H1 (cell line): ENCODE measurements at places on chromosomes 7 and 10. TPM values are rescaled to one million over a fixed set of nuclear protein-coding genes. Genes with fewer than 3 reads are reported as not detected.

Gene ZNF467
- total RNA-seq, result 0.40 and 0.50 TPM in 2 replicates

Gene ZNF277
- 18.0 and 21.7 TPM in 2 replicates for total RNA-seq

DNA sequence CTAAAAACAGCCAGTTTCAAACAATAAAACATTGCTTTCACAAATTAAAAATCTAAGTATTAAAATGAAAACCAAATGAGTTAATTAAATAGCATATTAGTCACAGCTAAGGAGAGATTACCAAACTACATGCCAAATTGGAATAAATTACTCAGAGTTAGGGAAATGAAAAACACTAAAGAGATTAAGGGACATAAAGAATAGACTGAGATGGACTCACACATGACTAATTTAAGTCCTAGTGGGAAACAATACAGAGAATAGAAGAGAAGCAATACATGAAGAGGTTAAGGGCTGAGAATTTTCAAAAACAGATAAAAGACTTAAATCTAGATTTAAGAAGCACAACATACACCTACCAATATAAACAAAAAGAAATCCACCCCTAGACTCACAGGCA lies 110.6 kb downstream of the ZFAND4 start:
- DNase-seq, result no peak

DNA sequence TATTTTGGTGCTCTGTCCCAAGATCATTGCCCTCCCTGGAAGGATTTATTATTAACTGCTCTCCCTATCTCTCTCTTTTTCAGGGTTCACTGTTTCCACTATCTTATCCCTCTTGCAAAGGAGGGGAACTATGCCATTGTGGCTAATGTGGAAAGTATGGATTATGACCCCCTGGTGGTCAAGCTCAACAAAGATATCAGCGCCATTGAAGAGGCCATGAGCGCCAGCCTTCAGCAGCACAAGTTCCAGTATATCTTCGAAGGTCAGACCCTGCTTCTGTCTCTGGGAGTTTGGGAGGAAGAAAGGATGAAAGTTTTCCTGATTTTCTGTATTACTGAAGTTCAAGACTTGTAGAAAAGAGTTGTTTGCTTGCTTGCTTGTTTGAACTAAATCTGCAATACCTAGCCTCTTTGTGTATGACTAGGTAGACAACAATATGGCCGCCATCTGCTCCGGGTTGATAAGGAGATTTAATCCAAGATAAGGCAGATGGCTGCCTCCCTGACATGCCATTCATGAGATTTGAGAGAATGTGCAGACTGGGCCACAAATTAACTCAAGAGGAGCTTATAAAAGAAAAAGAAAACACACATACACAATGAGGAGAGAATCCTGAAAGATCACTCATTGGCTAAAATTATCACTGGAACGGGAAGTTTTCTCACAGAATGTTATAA lies 122.2 kb upstream of the LRGUK start:
- DNase-seq, result no peak

DNA sequence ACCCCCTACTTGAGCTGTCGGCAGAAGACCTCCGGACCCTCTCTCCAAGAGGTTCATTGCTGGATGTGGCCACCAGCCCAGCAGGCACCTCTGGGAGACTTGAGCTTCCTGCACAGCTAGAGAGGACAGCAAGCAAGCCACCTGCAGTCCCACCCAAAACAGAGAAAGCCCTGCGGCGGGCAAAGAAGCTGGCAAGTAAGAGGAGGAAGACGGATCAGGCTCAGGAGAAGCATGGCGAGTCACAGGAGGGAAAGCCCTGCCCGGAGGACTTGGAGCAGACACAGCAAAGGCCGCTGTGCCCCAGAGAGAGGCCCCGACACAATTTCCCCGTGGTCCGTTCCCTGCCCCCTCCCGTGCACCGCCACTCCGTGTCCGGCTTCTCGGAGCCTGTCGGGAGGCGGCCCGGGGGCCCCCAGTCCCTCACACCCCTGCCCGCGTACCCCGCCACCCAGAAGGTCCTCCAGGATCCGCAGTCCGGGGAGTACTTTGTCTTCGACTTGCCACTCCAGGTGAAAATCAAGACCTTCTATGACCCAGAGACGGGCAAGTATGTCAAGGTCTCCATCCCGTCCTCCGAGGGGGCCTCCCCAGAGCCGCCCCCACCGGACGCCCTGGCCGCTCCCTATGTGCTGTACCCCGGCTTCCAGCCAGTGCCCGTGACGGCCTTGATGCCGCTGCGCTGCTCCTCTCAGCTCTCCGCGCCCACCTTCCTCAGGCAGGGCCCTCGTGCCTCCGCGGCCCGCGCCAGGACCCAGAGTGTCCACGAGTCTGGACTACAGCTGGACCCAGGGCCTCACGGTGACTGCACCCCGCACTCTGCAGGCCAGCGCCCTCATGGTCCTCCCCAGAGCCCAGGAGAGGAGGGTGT lies 27.2 kb downstream of the C10orf71 start:
- DNase-seq, result no peak

DNA sequence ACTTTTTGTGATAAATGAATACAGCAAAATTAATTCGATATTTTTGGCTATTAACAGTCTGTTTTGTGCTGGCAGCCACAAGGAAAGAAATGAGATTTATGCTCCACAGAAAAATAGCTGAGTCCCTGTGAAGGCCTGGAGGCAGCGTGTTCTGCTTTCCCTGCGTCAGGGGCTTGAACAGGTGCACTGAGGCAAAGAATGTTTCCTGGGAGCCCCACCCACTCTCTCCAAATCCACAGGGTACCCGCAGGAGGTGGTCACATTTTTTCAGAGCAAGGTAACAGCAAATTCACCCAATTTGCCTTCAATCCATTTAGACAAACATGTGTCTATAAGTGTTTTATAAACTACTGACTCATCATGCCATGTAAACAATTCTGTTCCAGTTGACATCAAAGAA lies 308.1 kb downstream of the TCERG1L start:
- no peak for DNase-seq
